ENCODE measurements at places on chromosomes 12 and 14.

- no peak for DNase-seq
Measured at GRCh38 chr12:121397521-121397920, 2.4 kb upstream of the RNF34 start.

DNA sequence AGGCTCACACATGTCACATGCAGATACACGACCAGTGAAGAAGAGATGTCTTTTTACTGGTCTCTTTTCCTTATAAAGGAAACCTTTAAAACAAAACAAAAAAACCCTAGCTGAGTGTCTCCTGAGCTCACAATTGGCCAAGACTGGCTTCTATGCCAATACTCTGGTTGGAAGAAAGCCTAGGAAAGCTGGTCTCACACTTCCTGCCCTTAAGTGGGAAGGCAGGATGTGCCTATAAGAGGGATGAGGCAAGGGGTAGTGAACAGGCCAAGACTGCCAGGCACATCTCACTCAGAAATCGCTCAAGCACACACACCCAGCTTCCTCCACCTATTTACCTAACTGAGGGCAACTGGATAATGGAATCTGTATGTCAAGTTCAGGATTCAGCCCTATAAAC is 50.0 kb downstream of the SOCS2 start:
- DNase-seq, result no peak

DNA sequence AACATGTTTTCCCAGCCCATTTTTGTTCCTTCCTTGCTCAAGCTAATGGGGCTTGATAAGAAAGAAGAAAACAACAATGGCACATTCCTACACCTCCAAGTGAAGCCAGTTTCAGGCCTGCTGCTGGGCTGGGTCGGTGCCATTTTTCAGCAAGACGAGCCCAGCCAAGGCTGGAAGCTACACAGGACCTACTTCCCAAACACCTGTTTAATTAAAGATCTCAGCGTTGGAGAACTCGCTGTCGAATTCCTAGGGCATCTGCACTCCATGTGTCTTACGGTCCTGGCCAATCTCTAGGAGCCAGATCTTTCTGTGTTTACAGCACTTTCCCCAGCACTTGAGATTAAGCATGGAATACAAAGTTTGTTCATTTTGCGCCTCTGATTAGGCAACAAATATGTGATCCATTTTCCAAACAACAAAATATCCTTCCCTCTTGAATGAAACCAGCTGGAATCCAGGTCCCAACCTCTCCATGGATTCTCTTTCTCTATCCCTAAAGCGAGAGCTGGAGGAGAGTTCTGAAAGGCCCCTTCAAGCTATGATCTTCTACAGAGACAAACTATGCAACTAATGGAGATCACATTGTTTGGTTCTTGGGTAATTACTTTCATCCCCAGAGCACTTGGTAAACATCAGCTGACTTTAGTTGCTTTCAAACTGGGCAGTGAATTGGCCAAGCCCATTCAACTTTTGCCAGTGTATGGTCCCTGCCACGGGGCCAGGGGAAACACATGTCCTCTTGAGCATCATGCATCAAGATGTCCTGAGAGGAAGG is 34.3 kb upstream of the TC2N start:
- DNase-seq, result no peak

DNA sequence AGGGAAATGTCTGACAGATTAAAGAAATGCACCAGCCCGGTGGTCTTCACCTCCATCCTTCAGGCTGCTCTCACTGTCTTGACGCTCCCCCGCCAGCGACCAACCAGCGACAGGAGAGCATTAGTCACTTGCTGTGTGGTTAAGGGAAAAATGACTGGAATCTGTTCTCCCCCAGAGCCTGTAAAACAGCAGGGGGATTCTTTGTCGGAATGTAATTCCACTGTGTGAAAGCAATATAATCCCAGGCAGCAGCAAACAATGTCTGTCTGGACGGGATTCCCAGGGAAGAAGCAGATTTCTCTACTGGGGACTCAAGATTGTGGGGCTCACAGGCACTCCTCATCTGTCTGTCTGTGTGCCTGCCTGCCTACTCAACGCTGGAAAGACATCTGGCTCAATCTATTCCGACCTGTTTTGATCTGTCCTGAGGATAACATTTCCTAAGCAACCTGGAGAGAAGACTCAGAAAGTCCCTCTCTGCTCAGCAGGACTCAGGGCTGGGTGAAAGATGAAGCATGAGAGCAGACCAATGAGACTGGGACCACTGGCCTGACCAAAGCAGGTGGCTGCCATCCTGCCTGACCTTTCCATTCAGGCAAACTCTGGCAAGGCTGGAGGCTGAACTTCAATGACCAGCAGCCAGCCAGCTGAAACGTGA is 54.6 kb downstream of the NUAK1 start:
- DNase-seq, result no peak

DNA sequence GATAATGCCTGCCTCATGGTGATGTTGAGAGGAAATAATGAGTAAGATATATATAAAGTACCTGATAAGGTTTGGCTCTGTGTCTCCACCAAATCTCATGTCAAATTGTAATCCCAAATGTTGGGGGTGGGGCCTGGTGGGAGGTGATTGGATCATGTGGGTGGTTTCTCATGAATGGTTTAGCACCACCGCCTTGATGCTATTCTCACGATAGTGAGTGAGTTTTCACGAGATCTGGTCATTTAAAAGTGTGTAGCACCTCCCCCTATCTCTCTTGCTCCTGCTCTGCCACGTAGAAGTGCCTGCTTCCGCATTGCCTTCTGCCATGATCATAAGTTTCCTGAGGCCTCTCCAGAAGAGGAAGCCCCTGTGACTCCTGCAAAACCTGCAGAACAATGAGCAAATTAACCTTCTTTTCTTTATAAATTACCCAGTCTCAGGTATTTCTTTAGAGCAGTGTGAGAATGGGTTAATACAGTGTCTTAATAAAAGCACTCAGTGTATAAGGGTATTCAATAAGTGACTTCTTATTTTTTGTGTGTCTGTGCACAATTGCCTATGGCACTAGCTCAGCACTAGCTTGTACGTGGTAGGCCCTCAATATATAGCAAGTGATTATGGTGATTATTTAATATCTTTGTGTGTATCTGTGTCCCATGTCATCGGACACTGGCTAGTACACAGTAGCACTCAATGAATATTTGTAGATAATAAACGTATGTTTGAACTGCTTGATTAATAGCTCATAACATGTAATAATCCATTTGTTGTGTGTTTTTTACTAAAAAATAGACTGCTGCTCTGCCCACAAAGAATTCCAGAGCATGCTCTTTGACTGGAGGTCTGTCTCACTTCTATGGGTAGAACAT is 138.1 kb upstream of the LMNTD1 start:
- DNase-seq, result no peak

GRCh38 chr12:124625867-124626675 is 58.7 kb upstream of the NCOR2 start:
- DNase-seq, result no peak

GRCh38 chr12:80242321-80242720 is 143.0 kb downstream of the OTOGL start:
- no peak for DNase-seq

GRCh38 chr14:71583194-71583593 is 349.0 kb upstream of the RGS6 start:
- no peak for DNase-seq

DNA sequence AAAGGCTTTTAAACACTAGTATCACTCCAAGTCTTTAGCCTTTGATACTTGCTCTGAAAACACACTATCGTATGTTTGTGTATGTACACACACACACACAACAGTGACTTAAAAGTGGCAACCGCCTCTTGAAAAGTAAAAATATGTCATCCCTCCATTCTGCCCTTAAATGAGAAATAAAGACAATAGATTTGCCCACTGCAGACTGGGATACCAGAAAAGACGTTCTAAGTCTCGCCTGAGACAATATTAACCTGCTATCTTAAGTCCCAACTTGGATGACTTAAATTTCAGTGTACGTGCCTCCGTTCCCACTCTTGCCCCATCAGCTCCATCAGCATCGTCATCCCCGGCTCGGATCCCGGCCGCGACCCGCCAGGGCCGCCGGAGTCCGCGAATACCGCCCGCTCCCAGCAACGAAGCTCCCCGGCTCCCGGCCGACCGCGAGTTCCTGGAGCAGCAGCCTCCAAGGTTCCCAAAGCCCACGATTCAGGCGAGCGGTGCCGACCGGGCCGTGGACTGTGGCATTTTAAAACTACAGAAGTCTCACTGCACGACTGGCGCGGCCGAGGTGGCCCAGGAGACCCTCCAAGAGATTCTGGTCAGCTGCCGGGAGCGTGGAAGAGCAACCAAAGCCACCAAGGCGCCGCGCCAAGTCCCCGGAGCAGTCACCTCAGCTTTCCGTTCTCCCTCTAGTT is 2.8 kb upstream of the ARID2 start:
- DNase-seq, result no peak

- no peak for DNase-seq
Measured at GRCh38 chr12:6465467-6466183, 4.9 kb downstream of the VAMP1 start.

- DNase-seq, result no peak
Measured at GRCh38 chr12:107558141-107558815, 127.3 kb upstream of the PWP1 start.
